ENCODE measurements at places on chromosomes 4 and X. TPM values are rescaled to one million over a fixed set of nuclear protein-coding genes. Genes with fewer than 3 reads are reported as not detected.

TSC22D3 gene
- total RNA-seq, result 18.7 TPM

TMSB15B gene
- total RNA-seq, result 32.8 TPM

PCDH11X gene
- total RNA-seq, result not detected

HMGN5 gene
- 3.0 TPM for total RNA-seq

AR gene
- not detected for total RNA-seq

MAGEA2 gene
- not detected for total RNA-seq

XK gene
- total RNA-seq, result 0.63 TPM

KLKB1 gene
- not detected for total RNA-seq

GRCh38 chrX:115589419-115589818, 28.4 kb downstream of the PLS3 start:
- DNase-seq, result no peak

DNA sequence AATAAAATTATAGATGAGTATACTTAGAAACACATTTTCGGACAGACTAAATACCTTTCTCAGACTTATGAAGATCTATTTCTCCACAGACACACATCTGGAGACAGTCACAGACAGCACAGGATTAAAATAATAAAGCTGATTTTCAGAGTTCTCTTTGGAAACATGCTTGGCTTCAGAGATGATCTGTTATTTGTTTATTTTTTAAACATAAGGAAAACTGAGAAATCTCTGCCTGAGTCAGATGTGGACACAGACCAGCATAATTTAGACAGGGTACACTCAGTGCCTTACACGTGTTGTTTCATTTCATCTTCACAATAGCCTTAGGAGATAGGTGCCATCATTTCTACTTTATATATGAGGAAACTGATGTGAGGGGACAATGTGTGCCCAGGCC, 92.1 kb downstream of the SLC9A7 start:
- no peak for DNase-seq

GRCh38 chrX:71195964-71196649, 26.9 kb upstream of the GJB1 start:
- no peak for DNase-seq

DNA sequence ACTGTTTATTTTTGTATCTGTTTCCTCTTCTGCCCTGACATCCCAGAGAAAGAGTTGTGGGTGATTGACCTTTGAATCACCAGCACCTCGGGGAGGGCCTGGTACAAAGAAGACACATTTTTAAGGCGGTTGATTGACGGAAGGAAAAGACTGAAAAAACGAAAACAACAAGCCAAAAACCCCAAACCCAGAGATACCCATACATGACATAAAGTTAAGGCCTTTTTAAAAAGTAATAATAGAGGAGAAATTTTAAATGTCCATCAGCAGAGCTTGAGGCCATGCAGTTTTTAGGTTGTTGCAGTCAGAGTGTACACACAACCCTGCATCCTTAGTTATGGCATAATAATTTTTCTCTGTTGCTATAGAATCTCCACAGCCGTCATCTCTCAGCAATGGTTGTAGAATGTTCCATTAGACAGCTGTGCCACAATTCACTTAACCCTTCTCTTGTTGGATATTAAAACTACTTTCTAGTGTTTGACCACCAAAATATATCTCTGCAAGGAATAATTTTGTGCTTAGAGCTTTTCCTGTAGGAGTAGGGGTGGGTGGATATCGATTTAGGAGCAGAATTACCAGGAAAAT, 110.2 kb downstream of the GNL3L start:
- DNase-seq, result no peak

DNA sequence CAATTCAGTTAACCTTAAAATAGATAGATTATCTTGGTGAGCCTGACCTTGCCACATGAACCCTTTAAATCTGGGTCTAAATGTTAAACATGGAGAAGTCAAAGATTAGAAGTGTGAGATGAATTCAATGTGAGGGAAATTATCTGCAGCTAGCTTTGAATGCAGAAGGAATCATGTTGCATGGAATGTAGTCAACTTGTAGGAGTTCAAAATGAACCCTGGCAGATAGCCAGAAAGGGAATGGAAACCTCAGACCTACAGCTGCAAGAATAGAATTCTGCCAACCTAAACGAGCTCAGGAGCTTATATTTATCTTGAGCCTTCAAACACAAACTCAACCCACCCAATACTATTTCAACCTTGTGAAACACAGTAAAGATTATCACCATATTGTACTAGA, 632.5 kb downstream of the KCTD8 start:
- no peak for DNase-seq

DNA sequence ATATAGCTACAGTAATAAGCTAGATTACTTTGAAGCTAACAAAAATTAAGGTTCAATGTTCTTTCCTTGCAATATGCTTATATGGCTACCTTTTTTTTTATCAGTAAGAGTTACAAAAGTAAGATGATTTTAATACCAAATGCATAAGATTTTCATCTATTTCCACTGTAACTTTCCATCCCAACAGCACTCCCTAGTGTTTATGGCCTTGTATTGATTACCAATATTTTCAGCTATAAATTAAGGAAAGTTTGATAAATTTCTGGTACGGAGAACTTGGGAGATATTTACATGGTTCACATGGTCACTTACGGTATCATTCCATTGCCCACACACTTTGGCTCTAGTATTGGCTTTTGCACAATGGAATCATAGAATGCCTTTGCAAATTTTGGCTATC, 448.9 kb upstream of the PABPC4L start:
- DNase-seq, result no peak

GRCh38 chr4:102707150-102707549, 53.6 kb downstream of the MANBA start:
- DNase-seq, result no peak

DNA sequence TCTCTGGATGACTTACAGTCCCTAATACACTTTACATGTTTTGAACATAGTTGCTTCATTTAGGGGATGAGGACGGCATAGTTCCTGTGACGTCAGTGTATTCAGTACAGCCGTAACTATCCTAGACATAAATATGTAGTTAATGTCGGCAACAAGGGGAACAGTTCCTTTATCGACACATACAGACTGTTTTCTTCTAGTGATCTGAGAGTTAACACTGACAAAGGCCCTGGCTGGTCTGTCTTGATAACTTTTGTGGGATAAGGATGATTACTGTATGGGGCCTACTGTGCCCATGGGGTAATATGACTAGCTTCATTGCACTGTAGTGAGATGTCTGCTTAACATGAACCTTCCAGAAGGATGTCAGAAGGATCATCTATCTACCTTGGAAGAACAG, 131.2 kb downstream of the ZNF518B start:
- DNase-seq, result no peak

DNA sequence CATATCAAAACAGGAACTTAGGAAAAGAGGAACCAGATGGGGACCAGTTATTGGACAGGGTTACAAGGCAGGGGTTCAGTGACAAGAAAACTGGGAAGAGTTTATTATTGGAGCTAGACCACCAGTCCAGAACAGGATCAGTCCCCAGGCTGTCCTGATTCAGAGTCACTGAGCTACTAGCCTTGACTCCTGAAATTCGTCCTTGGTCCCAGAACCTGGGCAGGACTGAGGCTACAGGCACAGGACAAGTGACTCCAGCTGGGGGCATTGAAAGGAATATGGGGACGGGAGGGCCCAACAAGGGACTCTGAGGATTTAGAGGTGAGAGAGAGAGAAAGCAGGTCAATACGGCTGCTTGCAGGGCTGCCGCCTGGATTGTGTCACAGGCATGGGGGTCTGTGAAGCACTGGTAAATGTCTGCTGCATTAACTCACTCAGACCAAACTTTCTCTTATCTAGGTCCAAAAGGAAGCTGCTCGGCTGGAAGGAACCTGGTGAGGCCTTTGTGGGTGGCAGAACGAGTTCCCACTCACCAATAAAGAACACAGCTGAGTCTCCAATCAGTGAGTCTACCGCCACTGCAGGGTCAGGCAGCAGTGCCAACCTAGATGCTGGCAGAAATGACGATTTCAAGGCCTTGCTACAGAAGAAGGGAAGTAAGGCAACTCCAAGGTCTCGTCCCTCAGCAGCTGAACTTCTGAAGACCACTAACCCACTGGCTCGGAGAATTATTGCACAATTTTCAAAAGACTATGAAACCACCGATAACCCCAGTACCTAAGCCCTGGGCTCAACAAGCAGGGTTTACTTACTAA, 11.3 kb upstream of the RTL5 start:
- no peak for DNase-seq

GRCh38 chr4:8315435-8316250, 46.1 kb downstream of the HTRA3 start:
- peak; percentile 52 for DNase-seq

- no peak for DNase-seq
Observed at GRCh38 chr4:62901101-62901500, 1508.1 kb downstream of the TECRL start.

- DNase-seq, result peak; percentile 31
Observed at GRCh38 chr4:83207497-83208101, 77.0 kb downstream of the COQ2 start.

- no peak for DNase-seq
Observed at GRCh38 chrX:145751943-145752342, 65.7 kb upstream of the SLITRK2 start.

DNA sequence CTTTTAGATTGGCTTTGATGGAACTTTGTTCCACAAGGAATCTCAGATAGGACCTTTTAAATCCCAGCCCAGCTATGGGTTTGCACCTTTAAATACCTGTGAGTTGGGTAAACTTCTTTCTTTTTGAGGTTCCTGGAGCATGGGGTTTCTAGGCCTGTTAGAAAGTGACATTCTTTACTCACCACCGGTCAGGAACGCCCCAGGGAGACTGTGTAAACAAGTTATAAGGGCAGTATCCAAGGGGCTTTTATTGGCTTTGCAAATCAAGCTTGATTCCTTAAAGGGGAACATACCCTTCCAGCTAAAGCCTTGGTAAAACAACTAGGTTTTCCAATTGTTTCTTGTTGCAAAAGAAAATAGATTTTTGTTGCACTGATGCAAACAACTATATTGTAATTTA, 93.4 kb downstream of the TENT5D start:
- DNase-seq, result no peak

DNA sequence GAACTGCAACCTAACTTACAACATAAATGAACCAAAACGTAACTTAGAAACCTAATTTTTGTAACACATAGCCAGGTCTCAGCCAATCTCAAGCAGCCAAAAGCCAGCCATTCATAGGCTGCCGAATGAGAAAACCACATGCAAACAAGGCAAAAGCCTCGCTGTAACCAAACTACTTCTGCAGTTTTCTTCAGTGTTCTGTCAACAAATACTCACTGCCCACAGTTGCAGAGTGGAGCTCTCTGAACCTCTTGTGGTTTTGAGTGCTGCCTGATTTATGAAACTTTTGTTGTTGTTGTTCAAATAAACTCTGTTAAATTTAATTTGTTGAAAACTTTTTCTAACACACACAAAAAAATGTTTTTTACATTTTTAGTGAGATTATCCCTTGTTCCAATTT, 251.2 kb downstream of the PAPSS1 start:
- no peak for DNase-seq

- DNase-seq, result peak; percentile 97
Observed at GRCh38 chr4:97656044-97656720, 487.1 kb downstream of the STPG2 start.

DNA sequence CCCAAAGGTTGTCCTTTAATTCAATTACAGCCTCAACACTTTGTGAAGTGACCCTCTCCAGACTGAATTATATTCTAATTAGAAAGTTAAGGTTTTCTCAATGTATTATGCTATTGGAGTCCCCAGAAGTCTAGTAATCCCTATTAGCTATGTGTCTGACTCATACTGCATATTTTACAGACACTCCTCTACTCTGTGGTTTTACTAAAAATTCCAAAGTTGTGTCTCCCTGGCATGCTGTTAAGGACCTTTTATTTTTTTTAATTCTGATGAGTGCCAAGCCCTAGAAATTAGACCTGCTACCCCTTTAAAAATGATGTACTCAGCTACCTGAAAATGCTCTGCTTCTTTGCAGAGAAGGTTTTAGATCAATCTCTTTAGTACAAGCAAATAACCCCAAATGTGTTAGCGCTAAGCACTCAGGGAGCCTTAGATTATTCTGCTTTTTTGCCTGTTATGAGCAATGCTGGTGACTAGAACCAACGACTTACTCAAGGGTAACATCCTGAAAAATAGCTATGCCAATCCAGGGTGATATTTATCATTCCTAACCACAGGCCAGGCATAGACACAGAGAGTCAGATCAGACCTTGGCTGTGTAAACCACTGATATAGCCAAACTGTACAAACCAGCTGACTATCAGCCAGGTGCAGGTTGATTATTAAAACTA, 26.1 kb upstream of the CXCL13 start:
- peak; percentile 84 for DNase-seq

DNA sequence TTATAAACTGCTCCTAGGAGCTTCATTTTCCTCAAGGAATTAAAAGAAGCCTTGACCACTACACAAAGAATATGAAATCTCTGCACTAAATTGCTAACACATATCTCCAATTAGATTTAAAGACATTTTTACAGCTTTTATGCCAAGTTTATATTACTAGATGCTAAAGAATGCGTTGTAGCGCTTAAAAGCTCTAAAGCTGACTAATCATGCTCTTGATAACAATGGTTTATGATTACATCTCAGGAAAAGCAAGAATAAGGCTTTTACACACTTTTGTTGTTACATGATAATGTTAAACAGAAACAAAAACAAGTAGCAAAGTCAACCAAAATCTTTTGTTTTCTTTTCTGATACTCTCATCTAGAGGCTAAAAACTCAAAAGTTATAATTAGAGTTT, 44.7 kb downstream of the SLC10A7 start:
- DNase-seq, result no peak

DNA sequence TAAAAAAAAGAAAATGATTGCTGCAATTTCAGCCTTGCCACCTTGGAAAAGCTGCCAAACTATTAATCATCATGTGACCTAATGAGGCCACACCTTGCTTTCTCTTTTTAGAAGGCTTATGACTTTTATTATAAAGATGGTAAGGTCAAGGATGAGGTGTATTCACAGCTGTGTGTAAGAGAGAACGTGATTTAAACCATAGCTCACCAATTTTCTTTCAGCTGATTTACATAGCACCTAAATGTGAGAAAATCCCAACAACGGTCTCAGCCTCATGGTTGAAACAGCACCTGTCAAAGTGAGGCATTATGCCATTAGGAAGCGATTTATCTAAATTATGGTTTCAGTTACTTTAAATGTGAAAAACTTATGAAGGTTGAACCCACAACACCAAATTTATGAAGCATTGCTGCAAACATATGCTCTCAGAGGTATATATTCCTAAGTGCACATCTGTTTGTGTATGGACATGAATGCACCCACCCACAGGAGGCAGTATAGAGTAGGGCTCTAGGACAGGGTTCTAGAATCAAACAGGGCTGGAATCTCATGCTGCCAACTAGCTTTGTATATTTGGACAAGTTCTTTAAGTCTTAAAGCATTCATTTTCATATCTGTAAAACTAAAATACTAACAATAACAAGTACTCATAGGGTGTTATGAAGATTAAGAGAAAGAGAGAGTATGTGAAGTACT, 40.7 kb downstream of the ANXA3 start:
- no peak for DNase-seq

DNA sequence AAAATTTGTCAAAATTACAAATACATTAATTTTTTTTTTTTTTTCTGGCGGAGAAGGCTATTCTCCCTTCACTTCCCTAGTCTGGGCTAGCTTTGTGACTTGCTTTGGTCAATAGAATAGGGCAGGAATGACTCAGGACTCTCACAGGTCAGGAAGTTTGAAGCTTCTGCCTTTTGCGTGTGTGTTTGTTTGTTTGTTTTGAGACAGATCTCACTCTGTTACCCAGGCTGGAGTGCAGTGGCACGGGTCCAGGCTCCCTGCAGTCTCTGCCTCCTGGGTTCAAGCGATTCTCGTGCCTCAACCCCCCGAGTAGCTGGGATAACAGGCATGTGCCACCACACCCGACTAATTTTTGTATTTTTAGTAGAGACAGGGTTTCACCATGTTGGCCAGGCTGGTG, 55.9 kb upstream of the USP9X start:
- DNase-seq, result no peak

GRCh38 chr4:174672276-174672675, 150.0 kb upstream of the HPGD start:
- DNase-seq, result no peak

All from epithelial cell of proximal tubule (primary cell).